ENCODE measurements at places on chromosomes 3 and 15.

- no peak for DNase-seq
Observed at GRCh38 chr15:73845507-73845906, 27.9 kb upstream of the TBC1D21 start.

DNA sequence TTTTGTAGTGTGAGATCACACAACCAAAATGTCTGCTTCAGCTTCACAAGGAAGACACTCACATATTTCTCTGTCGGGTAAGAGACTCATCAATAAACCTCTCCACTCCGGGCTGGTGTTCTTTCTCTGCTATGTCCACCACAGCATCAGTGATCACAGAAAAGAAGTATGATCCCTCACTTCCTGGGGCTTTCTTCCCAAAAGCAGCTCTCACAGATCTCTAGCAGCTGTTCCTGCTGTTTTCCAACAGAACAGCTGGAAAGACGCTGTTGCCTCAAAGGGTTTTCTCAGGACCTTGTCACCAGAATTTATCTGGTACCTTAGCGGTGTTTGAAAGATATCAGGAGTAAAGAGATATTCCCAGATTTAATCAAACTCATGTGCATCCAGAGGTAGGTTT, 46.4 kb downstream of the GATM start:
- DNase-seq, result no peak

- no peak for DNase-seq
Observed at GRCh38 chr3:38362825-38363224, 16.2 kb downstream of the XYLB start.

DNA sequence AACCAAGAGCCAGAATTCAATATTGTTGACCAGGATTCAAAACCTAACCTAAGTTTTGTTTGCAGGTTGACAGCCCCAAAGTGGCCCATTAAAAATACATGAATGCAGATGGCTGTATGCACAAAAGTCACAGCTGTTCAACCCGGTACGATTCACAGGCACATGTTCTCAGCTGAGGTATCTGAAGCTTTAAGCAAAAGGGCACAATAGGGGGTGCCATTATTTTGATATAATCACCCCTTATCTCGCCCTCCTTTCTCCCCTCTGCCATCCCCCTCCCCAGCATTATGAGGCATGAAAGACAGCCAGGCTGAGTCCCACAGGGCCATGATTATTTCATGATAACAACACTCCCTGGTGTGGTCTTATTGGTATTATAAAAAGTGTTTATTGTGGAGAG, 264.9 kb downstream of the EBLN2 start:
- DNase-seq, result no peak

- no peak for DNase-seq
Observed at GRCh38 chr3:76561494-76562236, 478.2 kb upstream of the ROBO2 start.

- no peak for DNase-seq
Observed at GRCh38 chr15:41866263-41866703, 27.6 kb downstream of the SPTBN5 start.

DNA sequence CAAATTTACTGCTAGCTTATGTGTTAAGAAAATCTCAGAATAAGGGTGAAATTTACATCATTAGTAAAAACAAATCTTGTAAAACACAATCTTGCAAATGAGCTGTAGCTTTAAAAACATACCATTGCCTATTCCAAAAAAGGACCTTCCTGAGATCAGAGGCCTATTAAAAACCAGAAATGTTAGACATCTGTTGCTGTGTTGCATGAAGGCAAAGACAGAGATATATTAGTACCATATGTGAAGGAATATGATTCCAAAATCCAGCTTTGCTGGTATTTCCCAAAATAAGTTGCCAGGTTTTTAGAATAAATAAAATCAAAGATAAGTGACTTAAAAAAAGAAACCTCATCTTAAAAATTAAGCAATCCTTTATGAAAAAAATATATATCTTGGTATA, 504.1 kb upstream of the CDIN1 start:
- no peak for DNase-seq

DNA sequence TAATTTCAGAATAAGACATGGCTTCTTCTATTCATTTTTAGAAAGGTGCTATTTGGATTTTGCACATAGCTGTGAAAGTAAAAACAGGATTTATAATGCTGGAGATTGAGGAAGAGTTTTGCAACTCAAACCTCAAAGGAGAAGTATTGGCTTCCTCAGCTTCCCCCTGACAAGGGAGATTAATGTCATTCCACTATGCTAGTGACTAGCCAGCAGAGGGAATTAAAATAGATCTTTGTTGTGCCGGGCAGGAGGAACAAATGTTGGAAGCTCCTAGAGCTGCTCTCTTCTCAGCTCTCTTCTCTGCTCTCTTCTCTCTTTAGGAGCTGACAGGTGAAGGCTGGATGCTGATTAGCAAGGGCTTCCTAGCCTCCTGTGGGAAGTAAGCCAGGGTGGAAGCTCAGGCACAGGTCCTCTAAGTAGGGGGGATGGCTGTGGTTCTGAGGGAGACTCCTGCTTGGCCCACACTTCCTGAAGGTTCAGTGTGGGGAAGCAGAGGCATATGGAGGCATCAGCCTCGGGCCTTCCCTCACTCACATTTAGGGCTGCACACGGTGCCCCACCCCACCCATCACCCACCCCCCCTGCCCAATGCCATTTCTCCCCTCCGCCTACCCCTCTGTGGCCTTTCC, 29.6 kb downstream of the CX3CR1 start:
- peak; percentile 31 for DNase-seq

DNA sequence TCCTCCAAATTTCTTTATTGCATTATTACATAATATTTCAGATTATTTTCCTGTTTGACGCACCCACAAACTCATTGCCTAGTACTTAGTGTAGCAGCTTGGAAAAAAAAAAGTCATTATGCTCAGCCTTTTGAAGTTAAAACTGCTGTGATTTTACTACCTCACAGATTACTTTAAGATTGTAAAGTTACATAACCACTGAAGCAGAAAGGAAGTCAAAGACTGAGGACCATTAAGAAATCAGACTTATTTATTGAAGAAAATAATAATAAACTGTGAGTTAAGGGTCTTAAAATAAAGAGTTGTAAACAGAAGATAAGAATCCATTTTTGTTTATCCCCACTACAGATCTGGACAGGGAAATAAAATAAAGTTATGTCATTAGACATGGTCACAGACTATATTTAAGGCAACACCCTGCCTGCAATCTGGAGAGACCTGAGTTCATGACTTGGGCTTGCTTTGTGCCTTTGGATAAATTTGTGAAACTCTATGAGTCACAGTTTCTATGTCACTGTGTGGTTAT, 212.1 kb upstream of the ROBO2 start:
- no peak for DNase-seq

DNA sequence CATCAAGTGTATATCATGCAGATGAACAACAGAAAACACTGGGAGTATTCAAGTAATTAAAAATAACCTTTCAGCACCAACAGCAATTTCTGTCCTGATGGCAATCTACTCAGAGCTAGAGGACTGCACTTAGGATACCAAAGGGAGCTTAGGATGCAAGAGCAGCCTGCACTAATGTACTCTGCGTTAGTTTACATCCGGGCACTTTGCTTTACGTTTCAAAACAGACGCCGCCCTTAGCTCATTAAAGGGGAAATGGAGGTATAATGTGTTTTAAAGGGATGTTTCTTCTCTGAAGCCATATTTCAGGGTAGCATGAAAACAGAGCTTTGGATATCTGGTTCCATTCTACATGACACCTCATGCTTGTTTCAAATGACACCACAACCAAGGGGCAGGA, 14.0 kb upstream of the B3GNT5 start:
- DNase-seq, result no peak

DNA sequence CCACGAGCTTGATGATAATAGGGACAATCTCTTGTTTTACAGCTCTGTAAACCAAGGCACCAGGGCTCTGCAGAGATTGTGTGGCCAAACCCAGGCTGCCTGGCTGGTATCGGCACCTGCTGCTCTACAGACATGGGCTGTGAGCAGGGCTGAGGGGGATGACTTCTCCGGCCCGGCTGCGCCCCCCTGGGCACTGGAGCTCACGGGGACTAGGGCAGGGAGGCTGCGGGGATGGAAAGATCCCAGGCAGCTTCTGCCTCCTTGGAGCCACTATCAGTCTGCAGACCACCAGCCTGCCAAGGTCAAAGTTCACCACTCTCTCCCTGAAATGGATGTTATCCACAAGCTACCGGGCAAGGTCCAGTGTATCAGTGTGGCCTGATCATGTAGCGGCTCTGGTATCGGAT, 22.0 kb upstream of the PIGZ start:
- DNase-seq, result no peak

- DNase-seq, result no peak
Observed at GRCh38 chr3:80993241-80993945, 768.1 kb downstream of the GBE1 start.

GRCh38 chr3:36482256-36482655, 102.0 kb downstream of the STAC start:
- DNase-seq, result no peak

DNA sequence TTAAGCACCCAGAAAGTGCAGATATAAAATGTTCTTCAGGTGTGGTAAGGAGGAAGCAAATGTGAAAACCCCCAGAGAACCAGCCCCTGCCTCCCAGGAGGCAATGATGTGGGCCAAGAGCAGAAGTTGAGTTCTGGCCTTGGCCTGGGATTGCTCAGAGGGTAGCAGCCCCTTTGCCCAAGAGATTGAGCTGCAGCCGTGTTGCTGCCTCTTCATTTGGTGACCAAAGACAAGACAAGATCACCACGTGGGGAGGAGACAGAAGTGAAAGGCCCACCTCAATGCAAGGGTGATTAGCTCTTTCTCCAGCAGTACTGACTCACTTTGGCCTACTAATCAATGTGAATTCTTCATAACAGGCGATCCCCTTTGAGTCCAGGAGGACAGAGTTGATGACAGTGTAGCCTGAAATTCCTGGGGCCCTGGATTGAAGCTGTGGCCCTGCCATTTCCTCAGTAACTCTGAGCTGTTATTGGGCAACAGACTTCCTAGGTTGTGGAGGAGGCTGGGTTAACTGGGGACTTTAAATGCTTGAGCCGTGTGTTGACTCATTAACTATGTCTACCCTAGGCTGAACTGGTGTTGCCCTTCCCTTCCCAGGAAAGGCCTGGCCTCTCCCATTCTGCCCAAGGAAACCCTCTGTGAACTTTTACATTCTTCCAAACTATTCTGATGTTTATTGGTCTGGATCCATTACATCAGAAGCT, 86.5 kb downstream of the ST6GAL1 start:
- no peak for DNase-seq

GRCh38 chr3:8891303-8891702, 72.0 kb downstream of the RAD18 start:
- DNase-seq, result no peak

- DNase-seq, result no peak
Observed at GRCh38 chr3:177037241-177037640, 160.0 kb downstream of the TBL1XR1 start.

GRCh38 chr3:96813134-96813819, 1.1 kb upstream of the EPHA6 start:
- DNase-seq, result peak; percentile 77

- no peak for DNase-seq
Observed at GRCh38 chr15:39948817-39949216, 14.9 kb downstream of the EIF2AK4 start.

DNA sequence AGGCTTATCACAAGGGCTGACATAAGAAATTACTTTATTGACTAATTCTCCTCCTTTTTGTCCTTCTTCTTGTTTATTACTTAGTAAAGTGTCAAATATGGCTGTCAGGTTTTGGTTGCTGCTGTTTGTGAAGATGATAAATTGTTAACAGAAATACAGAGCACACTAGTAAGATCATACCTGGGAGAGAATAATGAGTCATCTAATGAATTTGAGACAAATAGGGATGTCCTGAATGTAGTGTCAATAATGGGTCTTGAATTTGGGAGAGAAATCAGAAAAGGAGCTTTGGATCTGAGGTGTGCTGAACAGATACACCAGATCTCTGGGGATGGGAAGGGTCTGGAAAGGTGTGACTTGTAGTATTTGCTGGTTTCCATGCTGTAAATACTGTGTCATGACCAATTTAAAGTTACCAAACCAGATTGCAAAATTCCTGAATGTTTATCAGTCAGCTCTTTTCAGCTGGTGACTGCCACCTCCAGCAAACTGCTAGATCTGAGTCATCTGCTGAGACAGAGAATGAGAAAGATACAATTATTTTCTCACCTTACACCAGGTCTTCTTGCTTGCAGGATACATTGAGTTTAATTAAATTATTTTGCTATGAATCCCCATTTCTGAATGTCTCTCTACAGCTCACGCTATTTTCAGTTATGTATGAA, 76.7 kb upstream of the SATB1 start:
- DNase-seq, result no peak

DNA sequence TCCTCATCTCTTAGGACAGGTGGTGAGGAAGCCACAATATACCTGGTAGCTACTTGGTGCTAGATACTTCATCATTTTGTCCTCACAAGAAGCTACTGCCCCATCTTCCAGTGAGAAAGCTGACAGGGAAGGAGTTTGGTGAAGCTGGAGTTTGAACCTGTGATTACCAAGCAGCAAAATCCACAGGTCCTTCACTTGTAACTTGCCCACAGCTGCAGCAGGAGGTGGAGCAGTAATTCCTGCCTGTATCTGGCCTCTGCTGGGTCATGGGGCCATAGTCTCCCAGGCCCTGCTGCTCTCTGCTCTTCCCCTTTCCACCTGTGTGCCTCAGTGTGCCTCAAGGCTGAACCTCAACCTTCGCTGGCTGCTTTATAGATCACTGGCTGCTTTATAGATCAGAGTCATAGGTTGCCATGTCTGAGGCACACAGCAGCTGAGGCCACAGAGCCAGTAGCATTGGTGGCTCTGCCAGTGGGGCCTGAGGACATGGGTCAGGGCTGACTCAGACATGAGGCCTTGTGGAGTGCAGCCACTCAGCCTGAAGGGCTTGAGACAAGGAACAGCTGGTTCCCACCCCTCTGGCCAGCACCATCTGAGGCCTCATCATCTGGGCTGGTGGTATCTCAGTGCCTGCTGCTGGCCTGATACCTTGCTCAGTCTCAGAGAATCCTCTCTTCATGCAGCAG, 11.1 kb upstream of the CHRNB4 start:
- DNase-seq, result no peak

DNA sequence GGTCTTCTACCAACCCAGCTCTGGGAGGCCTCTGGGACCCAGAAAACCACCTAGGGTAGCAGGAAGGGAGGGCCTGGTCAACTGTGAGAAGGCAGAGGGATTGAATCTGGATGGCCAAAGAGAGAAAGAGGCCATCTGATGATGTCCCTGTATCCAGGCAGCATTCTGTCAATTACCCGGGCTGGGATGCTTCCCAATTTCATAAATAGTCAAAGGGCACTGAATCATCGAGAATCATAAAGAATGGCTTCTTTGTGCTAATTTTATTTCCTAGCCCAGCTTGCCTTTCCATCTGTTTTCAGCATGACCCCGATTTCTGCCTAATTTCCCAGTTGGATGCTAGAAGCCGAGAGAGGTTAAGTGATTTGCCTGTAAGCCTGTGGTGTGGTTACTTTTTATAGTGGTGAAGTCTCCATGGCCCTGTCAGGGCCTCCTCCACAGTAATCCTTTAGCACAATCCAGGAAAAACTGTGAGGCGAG, 129.2 kb downstream of the FAM43A start:
- DNase-seq, result peak; percentile 67

DNA sequence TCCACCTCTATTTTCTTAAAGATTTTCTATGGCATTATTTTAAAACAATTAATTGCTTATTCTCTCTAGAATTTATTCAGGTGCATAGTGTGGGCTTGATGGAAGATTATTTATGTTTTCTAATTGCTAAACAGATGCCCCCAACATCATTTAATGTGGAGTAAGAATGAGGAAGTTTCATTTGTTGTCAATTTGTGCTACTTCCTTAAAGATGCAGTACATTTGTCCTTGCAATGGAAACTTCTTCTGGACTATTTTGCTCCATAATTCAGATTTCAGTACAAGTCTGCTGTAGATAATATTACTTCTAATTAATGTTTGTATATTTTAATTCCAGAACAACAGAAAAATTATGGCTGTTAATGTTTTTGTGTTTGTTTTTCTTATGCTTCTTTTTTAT, 104.8 kb downstream of the TGFBR2 start:
- no peak for DNase-seq

Data from putamen (tissue), 1 donor.